Cortex of kidney (tissue), 1 donor: ENCODE measurements at places on chromosomes 1 and 21.

- no peak for DNase-seq
Observed at GRCh38 chr1:188281921-188282320, 1453.2 kb downstream of the PLA2G4A start.

DNA sequence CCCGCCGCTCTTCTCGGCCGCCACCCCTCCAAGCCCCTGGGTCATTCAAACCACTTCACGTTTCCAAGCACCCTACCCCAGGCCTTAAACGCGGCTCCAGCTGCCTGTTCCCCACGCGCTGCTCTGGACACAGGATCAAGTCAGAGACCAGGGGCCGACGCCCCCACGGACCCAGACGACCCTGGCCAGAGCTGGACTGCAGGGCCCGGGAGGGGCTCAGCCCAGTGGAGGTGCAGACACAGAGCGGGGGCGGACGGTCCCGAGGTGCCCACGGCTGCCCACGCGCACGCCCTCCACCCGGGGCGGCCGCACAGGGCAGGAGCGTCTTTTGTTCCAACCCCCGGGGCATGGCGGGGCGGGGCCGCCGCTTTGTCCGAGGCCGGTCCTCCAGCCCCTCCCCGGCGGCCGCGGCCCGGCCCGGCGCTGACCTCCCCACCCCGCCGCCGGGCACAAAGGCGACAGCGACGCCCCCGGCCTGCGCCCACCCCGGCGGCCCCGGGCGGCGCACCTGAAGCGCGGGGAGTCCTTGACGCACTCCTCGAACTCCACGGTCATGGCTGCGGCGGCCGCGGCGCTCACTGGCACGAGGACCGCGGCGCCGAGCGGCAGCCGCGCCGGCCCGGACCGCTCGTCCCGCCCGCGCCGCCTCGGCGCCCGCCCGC lies 338 bp downstream of the ACAP3 start:
- no peak for DNase-seq

DNA sequence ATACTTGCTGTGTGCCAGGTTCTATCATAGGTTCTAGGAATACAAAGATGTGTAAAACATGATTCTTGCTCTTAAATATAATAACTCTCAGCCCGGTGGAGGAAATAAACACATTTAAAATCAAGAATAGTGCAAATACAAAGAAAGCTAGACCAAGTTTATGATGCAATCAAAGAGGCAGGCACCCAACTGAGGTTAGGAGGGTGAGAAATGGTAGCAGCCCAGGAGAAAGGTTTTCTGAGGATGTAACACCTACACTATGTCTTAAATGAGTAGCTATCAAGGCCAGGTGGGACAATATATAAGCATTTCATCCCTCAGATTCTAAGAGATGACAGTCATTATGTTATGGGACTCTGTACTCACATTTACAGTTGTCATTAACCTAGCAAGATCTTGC lies 9.7 kb upstream of the PIGC start:
- DNase-seq: no peak

GRCh38 chr1:221148660-221149059 lies 269.4 kb downstream of the HLX start:
- DNase-seq: no peak

- DNase-seq: no peak
Observed at GRCh38 chr1:57672346-57673140, 248.7 kb upstream of the DAB1 start.

DNA sequence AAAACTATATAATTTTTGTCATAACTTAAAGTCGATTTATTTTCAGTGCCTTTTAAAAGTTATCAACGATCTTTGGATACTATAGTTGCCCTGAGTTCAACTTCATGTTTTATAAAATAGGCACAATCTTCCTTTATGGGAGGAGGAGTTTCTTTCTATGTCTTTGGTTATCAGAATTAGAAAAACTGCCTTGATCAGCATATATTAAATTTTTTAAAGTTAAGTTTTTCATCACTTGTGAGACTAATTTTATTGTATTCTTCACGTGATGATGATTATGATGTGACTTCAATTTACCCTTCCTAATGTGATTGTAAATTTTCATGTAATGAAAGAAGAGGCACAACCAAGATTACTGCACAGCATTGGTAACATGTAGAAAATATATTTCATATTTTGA lies 58.2 kb upstream of the TMPRSS15 start:
- no peak for DNase-seq

DNA sequence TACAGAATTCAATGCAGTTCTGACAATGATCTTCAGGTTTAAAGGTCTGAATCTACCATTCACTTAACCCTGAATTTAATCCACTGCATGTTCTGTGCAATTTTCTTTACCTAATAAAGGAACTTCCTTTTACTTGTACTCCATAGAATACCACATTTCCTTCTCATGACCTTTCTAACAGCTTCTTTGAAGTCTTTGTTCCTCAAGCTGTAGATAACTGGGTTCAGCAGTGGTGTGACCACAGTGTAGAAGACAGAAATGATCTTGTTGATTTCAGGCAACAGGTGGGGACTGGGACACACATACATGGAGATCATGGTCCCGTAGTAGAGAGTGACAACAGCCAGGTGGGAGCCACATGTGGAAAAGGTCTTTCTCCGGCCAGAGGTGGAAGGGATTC lies 878 bp downstream of the OR11L1 start:
- no peak for DNase-seq

DNA sequence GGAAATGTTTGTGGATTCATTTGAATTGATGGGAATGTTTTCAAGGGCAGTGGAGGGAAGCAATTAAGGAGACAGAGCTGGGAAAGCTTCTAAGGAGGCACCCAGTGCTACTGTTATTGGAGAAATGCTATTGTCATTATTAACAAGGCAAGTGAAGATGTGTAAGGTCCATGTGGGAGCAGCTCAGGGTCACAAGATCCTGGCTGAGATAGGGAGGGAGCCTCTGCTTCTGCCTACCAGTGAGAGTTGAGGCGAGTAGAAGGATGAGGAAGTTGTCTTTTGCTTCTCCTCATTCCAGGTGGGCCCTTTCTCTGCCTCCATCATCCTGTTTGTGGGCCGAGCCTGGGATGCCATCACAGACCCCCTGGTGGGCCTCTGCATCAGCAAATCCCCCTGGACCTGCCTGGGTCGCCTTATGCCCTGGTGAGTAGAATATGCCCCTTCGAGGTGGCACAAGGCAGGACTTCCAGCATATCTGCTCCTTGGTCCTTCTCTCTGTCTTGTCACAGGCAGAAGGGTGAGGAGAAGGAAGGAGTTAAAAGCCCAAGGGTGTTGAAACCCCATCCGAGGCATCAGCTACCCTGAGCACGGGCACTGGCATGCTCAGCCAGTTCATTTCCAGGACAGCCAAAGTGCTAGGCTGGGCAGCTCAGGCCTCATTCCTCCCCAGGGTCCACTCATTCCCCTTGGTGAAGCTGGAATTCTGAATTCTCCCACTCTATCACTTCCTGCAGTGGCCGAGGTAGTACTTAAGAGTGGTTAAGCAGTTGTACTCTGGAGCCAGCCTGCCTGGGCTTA lies 3.7 kb downstream of the MFSD2A start:
- no peak for DNase-seq

DNA sequence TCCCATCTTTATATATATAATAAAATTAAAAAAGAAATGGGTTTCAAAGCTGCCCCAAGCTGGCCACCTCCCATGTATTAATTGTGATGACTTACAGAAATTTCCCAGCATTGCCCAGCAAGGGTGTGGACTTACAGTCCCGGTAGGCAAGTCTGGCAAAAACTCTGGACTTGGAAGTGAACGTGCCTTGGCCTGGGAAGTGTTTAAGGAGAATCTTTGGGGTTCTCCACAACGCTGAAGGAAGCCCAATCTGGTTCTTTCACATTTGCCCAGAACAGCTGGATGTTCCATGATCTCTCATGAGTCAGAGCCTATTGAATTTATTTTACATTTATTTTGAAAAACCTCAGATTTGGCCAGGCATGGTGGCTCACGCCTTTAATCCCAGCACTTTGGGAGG lies 98.4 kb upstream of the SLC45A1 start:
- DNase-seq: no peak

GRCh38 chr1:28078262-28078661 lies 10.1 kb downstream of the EYA3 start:
- no peak for DNase-seq

GRCh38 chr1:68442822-68443556 lies 6.8 kb downstream of the RPE65 start:
- no peak for DNase-seq

- DNase-seq: no peak
Observed at GRCh38 chr1:206524739-206525364, 17.5 kb downstream of the RASSF5 start.

DNA sequence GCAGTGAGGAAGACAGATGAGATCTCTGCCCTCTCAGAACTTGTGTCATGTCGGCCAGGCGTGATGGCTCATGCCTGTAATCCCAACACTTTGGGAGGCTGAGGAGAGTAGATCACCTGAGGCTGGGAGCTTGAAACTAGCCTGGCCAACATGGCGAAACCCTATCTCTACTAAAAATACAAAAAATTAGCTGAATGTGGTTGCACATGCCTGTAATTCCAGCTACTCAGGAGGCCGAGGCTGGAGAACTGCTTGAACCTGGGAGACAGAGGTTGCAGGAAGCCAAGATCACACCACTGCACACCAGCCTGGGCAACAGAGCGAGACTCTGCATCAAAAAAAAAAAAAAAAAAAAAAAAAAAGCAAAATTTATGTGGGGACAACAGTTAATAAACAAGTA lies 40.9 kb upstream of the RALGPS2 start:
- DNase-seq: no peak

DNA sequence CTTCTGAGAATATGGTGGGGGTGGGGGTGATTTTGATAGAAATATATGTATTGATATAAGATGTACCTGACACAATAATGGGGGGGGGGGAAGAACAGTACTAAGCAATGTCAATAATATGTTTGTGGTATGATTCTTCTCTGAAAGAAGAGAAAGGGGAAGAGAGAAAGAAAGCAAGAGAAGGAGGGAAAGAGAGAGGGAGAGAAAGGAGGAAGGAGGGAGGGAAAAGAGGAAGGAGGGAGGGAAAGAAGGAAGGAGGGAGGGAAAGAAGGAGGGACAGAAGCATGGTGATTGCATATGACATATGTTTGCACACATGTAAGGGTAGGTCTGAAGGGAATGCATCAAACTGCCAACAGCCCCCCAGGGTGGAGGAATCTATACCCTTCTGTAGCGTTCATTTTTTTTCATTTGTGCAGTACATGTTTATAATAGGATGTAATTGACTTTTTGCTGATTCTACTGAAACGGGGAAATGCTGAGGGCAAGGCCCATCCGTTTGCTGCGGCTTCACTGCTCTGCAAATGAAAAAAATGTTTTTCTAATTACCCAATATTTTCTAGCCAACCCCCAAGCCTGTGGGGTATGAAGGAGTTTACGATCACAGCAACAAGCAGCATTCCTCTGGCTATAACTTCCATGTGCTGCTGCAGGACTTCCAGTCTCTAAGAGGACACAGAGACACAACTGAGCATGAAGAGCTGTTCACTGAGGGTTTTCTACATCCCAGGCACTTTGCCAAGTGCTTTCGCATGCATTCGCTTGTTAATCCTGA lies 119.3 kb upstream of the ZC3H12A start:
- DNase-seq: no peak

GRCh38 chr1:231550448-231550781 lies 21.9 kb downstream of the TSNAX start:
- DNase-seq: no peak

- no peak for DNase-seq
Observed at GRCh38 chr1:53339736-53340635, 12.1 kb upstream of the LRP8 start.
